ENCODE measurements at places on chromosomes 16 and 17.

- peak; percentile 50 for DNase-seq
Measured at GRCh38 chr17:40191237-40192208, 14.3 kb downstream of the RAPGEFL1 start.

GRCh38 chr17:64134216-64134970, 4.4 kb upstream of the ERN1 start:
- DNase-seq, result no peak

GRCh38 chr16:8062677-8063076, 527.6 kb downstream of the TMEM114 start:
- no peak for DNase-seq

DNA sequence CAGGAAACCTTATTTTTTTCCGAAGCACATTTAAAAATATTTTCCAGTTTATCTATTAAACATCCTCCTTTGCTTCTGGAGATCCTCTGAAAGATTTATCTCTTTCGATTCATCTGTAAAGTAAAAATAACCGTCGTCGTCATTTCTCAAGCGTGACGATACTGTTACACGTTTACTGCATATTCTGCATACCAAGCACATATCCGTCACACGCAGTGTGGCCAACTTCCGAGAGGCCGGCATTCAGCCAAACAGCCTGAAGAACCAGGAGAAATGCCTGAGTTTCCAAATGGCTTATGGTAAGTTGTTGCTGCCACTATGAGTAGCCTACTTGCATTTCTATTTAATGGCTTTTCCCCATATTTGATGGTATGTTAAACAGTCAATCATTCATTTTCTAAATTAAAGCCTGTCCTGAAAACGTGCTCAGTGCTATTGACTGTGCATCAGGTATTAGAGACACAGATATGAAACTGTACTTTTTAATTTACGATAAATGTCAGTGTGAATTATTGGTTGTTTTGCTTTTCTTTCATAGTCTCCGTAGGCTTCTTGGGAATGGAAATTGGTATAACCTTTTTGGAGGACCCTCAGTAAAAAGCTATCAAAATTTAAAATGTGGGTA, 275.7 kb downstream of the WWOX start:
- no peak for DNase-seq

DNA sequence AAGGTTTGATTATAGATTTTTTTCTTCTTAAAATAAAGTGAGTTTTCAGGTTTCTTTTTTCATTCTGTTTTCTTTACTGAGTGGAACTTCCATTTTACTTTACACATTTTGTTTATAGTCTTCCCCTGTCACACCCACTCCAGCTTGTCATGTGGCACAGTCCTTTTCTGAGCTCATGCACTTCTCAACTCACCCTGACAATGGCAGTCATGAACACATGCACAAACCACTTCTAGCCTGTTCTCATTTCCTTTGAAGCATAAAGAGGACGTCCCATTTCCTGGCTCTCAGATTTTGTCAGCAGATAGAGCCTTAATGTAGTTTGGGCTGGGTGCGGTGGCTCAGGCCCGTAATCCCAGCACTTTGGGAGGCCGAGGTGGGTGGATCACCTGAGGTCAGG, 168.0 kb downstream of the AHSP start:
- DNase-seq, result peak; percentile 52

- DNase-seq, result no peak
Measured at GRCh38 chr16:56558024-56558747, 6.7 kb upstream of the MT4 start.

DNA sequence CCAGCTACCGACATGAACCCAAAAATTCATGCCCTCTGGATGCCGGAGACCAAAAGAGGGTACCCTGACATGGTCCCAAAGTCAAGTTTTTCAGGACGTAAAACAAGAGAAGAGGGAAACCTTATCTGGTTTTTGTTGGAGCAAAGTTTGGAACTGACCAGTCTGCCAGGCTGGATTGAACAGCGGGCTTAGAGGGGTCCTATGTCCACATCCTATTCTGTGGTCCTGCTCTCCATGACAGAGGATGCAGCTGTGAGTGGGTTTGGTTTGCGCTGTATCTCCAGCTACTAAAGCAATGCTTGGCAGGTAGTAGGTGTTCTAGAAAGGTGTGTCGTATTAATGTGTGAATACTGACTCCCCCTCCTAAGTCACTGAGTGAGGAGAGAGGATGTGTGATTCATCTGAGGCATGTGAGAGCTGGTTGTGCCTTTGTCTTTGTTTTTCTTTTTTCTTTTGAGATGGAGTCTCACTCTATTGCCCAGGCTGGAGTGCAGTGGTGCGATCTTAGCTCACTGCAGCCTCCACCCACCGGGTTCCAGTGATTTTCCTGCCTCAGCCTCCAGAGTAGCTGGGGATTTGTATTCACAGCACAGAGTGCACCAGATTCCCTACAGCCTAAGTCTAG, 31.0 kb downstream of the PMM2 start:
- no peak for DNase-seq

DNA sequence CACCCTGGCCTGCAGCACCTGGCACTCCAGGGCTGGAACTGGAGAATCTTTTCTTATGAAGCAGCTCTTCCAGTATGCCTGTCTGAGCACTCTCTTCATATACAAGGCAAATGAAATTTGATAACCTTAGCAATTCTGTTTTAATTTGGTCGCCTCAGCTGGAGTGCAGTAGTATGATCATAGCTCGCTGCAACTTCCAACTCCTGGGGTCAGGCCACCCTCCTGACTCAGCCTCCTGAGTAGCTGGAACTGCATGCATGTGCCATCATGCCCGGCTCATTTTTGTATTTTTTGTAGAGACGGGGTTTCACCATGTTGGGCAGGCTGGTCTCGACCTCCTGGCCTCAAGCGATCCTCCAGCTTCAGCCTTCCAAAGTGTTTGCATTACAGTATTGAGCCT, 140.8 kb upstream of the CHMP6 start:
- no peak for DNase-seq

GRCh38 chr16:47499080-47499699, 38.1 kb downstream of the PHKB start:
- DNase-seq, result no peak
